ENCODE measurements at places on chromosomes 2 and 18.

GRCh38 chr2:129193961-129194360 is 785.5 kb upstream of the RAB6C start:
- DNase-seq, result no peak

- no peak for DNase-seq
Measured at GRCh38 chr18:46209161-46209560, 105.0 kb downstream of the HAUS1 start.

DNA sequence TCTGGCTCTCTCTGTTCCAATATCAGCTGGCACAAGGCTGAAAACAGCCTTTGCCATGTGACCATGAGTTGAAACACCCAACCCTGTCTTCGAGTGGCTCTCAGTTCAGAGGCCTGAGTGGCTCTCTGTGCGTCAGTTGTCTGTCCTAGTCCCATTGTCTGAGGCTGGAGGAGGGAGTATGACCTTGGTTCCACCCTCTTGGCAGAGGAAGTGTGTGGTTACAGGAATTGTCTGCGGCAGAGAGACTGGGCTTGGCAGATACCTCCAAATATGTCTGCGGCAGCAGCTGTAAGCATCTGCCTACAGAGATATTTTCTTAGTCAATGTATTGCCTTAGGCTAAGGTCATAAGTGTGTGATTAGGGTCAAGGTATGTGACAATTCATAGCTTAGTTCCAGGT is 32.6 kb downstream of the CNGA3 start:
- DNase-seq, result peak; percentile 54

GRCh38 chr2:7508296-7508943 is 591.2 kb downstream of the RNF144A start:
- no peak for DNase-seq

DNA sequence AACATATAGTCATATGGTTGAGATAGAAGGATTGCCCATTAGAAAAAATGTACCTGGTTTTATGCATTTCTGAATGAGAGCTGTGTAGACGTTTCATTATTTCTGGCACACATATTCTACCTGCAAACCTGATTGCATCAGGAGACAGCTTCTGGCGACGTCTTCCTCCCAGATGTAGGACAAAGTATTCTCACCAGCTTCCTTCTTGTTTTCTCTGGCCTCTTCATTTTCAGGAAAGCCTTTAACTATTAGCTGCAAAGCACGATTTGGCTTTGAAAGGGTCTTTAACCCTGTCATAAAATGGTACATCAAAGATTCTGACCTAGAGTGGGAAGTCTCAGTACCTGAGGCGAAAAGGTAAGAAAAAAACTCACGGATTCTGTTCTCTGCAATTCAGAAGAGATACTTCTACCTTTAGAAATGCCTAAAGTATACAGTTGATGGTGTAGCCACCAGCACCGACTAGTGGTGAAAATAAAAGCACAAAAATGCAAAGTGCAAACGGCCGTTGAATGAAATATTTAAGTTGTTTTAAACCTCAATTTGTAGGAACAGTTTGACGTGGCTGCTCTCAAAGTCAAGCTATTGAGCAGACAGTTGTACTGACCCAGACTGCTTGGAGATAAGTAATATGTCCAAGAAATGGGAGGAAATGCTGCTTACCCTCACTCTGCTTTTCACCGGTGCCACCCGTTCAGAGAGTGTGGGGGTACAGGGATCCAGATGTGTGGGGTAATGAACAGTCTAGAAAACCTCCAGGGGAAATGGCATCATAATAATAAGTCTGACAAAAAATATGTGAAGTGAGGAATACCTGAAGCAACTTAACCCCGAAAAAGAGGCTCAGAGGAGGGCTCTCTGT is 20.2 kb downstream of the IL18RAP start:
- no peak for DNase-seq

GRCh38 chr2:205130111-205130829 is 552.0 kb upstream of the NRP2 start:
- DNase-seq, result no peak

DNA sequence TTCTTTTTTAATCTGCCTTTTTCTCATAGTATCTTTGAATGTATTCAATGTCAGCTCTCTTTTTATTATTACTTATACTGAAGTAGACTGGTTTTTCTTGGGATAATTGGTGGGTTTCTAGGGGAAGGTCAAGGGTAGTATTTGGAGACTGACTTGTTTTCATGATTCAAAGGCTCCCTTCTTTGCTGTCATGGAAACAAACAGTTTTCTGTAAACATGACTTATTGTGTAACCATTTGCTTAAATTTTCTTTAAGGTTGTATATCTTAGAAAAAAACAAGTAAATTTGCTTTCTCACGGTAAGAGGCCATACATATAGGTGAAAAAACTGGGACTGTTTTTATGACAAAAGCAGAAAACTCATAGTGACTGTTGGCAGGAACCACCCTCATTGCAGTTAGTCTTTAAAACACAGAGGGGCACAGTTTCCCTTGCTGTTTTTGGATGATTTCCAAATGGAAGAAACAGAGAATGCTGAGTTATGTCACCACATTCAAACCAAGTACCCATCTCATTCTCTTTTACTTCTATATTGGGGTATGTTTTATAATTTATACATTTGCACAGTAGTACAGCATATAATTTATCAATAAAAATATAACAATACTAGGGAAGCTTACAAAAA is 5.8 kb upstream of the RDH14 start:
- no peak for DNase-seq

DNA sequence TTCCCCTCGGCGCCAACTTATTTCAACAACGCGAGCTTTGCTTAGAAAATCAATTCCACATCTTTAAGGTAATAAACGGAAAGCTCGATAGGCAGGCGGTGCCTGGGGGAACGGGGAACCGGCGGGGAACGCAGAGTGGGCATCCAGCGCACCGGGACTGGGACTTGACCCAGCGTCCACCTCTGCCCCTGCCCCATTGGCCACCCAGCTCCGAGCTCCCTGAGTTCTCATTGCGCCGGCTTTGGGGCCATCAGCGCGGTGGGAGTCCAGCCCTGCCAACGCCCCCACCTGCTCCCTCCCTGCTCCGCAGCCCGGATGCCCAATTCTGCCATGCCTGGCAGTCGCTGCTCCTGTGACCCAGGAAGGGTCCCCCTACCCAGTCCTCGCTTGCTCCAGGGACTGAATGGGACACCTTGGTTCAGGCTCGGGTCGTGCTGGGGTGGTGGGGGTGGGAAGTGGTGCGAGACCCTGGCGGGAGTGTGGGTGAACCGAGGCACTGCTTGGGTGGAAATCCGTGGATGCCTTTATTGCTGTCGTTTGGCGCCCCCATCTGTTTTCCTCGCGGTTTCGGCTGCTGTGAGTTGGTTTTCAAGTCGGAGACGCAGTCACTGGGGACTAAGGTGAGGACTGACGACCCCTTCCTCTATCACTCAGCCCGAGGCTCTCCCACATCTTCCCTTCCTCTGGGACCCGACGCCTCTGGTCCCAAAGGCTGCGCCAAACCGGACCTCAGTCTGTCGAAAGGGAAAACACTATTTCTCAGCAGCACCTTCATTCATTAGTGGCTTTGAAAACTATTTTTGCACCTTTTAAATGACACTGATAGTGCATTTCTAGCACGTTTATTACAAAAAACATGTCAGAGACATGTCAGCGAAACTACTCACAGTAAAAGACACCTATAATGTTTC is 2.4 kb upstream of the EVX2 start:
- DNase-seq, result no peak

- no peak for DNase-seq
Measured at GRCh38 chr2:80091237-80091636, 213.3 kb downstream of the LRRTM1 start.

- DNase-seq, result no peak
Measured at GRCh38 chr18:29104227-29104626, 927.3 kb upstream of the CDH2 start.

- DNase-seq, result no peak
Measured at GRCh38 chr2:25232248-25232825, 64.0 kb upstream of the POMC start.

DNA sequence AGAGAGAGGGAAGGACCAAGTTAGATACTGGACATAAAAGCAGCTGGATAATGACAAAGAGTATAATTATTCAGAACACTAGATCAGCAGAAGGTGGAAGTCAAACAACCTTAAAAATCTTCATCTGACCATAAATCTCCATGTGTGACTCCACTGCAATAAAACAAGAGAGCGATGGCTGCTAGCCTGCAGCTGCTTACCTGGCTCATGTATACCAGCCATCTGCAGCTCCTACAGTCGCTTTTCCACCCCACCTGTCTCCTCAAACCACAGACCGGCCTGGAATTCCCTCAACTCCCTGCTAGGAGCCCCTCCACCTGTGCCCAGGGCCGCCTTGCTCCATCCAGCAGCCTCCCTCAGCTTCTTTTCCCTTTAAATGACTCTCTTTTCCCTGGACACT is 64.5 kb downstream of the SLC4A5 start:
- DNase-seq, result no peak

GRCh38 chr2:37604716-37605115 is 66.7 kb downstream of the CDC42EP3 start:
- no peak for DNase-seq

DNA sequence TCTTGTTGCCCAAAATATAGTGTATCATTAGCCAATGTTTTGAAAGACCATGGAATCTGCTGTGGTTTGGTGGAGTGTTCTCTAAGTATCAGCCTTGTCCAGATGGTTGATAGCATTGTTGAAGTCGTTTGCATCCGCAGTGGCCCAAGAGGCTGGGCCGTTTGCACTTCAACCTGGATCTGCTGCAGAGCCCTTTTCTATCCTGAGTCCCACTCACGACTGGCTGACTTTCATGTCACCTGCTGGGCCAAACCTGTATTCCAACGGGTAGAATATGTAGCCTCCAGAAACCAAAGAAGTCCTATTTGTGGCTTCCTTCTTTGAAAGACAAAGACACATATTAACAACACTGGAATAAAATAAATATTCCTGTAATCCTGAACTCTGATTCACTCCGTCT is 1154.1 kb downstream of the RPIA start:
- no peak for DNase-seq

GRCh38 chr2:178250429-178250828 is 56.1 kb downstream of the OSBPL6 start:
- DNase-seq, result no peak

GRCh38 chr2:191479680-191480023 is 198.3 kb upstream of the NABP1 start:
- no peak for DNase-seq

DNA sequence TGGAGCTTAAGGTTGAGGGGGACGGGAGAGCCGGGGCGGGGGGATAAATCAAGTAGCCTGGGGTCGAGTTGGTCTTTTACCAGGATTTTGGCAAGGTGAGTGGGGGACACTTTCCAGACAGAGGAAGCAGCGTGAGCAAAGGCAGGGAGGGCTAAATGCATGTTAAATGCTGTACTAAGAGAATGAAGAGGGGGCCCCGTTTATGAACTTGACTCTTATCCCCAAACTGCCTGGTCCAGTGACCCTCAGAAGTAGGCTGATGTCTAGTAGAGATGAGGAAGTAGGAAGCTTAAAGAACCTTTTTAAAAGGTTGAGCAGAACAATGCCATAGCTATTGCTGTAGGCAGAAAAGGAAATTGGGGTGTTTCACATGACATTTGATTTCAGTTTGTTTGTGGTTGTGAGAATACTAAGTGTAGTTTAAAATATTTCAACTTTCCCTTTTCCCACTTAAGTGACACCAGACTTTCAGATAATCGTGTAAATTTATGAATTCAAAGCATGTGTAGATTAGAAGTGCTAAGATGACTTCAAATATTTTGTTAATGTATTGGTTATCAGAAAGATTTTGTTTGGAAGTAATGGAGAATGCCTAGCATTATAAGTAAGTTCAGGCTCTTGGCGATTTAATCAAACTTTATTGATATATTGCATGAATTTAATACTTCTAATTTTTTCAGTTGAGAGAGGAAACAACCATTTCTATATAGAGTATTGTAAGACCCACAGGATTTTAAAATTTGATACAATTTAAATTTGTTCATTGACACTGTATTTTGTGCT is 1.8 kb downstream of the REL start:
- DNase-seq, result no peak

DNA sequence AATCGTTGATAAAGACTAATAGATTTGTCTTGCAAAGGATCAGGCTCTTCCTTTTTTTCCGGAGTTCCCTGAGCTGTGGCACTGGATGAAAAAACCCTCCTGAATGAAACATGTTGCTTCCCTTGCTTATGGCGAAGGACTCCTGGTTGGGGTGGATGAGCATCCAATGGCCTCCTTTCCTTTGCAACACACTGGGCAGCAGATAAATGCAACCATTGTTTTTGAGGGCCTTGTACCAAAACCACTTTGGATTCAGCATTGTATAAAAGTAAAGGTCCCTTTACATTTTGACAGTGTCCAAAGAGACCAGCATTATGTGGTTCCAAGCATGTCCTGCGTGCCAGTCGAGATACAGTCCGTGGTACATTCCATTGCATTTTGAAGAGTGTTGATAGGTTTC is 44.7 kb downstream of the FAM210A start:
- no peak for DNase-seq

GRCh38 chr2:144774809-144775208 is 254.9 kb upstream of the ZEB2 start:
- no peak for DNase-seq

- no peak for DNase-seq
Measured at GRCh38 chr2:75022516-75022915, 64.1 kb downstream of the POLE4 start.

DNA sequence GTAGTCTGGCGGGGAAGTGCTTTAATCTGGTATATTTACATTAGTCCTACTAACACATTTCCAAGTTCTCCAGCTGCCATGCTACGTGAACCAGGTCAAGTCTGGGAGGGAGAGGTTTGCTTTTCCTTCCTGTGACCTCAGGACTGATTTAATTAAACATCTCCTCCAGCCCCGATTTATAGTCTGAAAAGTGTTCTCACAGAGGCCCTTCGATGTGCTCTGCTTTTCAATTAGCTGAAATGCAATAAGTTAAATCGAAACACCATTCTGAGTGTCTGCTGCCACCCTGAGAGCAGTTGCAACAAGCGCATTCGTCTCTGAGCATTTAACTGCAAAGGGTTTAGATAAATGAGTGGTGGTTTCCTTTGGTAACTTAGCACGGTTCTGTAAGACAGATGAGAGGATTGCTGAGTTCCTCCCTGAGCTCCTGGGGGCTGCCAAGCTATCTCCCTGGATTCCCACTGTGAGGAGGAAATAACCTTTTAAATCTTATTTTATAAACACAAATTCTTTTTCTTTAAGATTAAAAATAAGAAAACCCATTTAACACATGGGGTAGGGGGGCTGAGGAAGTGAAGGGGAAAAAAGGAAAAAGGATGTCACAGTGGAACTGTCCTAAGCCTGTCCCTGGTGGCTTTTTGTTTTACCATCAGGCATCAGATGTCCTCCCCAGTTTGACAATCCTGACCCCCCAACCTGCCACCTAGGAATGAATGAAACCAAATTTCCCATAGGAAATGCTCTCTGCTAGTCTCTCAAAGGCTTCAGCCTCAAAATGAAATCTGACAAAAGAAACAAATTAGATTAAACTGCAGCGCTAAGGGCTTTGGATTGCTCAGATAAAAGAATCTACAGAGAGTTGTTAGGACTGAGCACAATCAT is 56.5 kb upstream of the CREB1 start:
- no peak for DNase-seq

DNA sequence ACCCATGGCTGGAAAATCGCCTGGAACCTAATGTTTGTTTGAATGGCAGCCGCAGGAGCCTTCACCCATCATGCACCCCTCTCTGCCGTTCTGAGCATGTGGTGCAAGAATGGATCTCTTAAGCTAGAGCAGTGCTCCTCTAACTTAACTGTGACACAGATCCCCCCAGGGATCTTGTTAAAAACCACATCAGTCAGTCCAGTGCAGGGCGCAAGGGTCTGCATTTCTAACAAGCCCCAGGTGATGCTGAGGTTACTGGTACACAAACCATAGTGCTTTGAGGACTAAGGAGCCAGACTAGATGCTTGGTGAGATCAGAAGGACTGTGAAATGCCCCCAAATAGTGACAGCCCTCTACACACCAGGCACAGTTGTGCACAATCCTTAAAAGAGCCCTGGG is 87.1 kb upstream of the KCTD1 start:
- DNase-seq, result no peak

- DNase-seq, result no peak
Measured at GRCh38 chr2:104177179-104177578, 676.7 kb upstream of the POU3F3 start.
